ENCODE measurements at places on chromosomes 2 and 18. TPM values are rescaled to one million over a fixed set of nuclear protein-coding genes. Genes with fewer than 3 reads are reported as not detected.
A peak's percentile ranks its signal among the peaks of the same experiment; 100 is the strongest.

GRCh38 chr2:171459498-171459897, 25.5 kb downstream of the DCAF17 start:
- ATAC-seq, result no peak

- ATAC-seq, result no peak
Measured at GRCh38 chr2:120687210-120687609, 48.5 kb upstream of the GLI2 start.

DNA sequence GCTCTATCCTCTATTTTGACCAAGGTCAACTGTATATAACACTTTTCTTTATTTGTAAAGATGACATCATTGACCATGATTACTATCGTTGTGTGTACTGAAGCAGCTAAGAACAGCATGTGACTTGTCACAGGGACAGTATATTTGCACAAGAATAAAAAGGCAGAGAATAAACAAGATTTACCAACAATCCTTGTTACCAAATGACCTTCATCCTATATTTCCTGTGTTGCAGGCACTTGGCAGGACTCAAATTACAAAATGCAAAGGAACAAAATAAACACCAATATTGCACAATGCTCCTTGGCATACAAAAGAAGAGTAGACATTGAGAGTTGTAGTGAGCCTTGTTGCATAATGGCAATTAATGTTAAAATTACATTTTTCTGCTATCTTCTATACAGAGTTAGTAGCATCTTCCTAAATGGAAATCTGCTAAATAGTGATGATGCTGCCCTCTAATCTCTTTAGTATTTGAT, 61.8 kb downstream of the RFTN2 start:
- ATAC-seq, result peak; percentile 66

DNA sequence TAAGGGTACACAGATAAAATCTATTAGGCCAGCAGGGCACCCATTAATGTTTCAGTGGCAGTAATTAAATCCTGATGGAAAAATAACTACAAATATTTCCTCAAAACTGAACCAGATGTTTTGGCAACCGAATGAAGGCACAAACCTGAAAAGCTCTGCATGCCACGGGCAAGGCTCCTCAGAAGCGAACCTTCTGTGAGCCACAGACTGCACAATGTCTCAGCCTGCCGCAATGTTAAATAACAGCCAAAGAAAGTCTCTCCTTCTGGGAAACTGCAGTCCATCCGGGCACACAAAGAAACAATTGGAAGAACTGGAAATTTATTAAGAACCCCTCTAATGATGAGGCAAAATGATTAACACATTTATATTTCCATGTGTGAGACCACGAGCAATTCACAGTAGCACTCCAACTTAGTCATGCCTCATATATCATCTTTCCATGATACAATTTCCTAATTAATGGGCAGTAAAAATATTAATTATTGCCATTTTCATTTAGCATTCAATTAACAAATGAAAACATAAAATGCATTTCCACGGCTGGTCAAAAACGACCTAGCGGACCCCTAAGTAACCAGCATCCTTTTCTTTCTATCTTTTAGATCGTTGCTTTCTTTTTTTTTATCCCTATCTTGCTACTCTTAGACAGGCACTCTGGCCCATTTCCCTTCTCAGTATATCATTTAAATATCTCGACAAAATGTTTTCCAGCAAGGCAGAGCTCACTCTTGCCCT, 237.5 kb downstream of the EPHA4 start:
- no peak for ATAC-seq

DNA sequence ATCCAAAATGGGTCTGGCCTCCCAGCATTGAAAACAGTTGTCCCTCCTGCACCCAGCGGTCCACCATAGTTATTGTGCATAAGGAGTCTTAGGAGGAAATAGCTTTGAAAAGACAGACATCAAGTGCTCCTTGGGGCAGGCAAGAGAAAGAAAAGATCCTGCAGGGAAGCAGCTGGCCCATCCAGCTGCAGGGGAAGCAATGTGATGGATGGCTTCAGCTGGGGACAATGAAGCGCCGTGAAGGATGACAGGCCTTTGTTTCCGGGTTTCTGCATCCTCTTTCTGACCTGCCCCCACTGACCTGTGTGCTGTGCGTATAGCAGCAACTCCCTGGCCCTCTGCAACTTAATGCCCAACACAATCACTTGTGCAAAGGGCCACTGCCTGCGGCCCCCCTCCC, 142.9 kb upstream of the NCKAP5 start:
- peak; percentile 76 for ATAC-seq

DNA sequence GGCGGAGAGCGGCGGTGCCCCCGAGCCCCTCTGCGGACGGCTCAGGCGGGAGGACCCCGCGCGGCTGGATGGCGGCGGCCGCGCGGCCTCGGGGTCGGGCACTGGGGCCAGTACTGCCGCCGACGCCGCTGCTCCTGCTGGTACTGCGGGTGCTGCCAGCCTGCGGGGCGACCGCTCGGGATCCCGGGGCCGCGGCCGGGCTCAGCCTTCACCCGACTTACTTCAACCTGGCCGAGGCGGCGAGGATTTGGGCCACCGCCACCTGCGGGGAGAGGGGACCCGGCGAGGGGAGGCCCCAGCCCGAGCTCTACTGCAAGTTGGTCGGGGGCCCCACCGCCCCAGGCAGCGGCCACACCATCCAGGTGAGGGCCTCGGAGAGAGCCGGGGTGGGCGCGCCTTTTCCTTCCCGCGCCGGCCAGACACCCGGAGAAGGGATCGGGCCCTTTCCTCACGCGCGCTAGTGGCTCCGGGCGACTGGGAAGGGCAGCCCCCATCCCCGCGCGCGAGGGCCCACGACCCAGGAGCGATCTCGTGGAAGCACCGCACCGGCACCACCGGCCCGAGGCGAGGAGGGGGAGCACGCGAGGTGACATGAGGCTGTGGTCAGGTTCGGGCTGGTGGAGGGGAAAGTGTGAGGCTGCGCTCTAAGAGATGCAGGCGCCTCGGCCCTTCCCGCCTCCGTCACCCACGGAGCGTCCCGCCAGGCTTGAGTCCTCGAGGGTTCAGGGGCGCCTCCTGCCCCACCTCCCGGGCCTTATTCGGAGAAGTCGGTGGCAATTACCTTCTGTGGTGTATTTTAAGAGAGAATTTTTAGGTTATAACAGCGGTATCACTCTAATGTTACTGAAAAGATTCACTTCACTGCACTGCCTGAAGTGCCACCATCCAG, 607 bp downstream of the LAMA3 start:
- no peak for ATAC-seq

DNA sequence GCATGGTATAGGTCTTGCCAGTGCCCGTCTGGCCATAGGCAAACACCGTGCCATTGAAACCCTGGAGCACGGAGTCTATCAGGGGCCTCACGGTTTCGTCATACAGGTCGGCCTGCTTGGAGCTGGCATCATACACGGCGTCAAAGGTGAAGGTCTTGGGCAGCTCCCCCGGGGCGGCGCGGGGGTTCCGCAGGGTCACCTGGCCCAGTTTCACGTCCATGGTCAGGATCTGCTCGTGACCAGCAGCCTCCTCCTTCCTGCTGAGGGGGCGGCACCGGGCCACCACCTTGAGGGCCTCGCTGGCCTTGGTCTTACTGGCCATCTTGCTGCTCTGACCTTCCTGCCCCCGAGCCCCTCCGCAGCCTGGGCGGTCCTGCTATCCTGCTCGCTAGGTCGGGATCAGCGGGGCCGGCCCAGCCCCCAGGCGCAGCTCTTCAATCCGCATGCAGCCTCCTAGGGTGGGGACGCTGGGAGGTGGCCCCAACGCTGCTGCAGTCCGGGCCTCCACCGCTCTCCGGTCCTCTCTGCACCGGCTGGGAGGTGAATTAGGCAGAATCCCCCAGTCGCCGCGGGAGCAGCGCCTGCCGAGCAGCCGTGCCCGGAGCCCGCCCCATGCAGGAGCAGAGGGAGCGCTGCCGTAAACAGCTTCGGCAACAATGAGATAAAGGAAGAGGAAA, 563 bp downstream of the KIF3C start:
- peak; percentile 67 for ATAC-seq

DNA sequence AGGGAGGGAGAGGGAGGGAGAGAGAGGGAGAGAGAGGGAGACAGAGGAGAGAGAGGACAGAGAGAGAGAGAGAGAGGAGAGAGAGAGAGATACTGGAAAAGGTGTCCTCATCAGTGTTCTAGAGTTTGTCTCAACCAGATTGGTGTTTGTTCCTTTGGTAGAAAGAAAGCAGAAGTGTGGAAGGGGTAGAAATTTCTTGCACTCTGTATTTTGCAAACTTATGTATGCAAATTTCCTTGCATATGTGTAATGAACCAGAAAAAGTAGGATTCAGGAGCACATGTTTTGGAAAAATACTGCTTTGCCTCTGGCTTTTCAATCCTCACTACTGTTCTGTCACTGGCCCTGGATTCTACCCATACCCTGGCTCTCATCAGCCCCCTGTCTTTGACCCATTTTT, 1.1 kb upstream of the SP140 start:
- ATAC-seq, result no peak

DNA sequence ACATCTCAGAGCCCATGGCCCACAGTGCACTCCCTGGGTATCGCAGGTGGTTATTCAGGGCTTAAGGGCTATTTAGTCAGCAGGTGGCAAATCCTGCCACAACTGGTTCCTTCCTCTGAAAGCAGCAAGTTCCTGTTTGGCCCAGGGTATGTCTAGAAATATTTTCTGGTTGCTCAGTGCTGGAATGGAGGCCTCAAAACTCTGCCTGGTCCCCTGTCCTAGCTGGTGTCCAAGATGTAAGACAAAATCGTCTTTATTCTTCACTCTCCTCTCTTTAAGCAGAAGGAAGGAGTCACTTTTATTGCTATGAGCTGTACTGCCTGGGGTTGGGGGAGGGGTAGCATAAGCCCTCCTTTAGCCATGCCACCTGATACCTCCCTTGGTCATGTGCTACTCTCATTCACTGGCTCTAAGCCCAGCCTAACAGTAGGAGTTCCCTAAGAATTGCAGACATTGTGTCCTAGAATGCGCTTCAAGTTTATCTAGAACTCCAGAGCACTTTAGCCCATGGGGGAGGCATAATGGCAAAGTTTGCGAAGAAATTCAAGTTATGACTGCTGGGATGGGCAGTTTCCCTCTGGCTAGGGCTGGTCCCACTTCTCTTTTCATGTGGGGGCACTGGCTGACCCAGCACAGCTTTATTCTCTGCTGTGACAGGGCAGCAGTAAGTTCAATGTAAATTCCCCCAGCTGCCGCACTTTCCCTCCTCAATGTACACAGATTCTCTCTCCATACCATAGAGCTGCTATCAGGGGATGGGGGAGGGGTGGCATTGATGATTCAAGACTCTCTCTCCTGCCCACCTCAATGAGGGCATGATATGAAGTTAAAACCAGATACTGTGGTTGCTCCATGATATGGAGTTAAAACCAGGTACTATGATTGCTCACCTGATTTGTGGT, 27.1 kb upstream of the CWC22 start:
- peak; percentile 98 for ATAC-seq

- ATAC-seq, result no peak
Measured at GRCh38 chr2:27742571-27742970, 28.9 kb upstream of the MRPL33 start.

DNA sequence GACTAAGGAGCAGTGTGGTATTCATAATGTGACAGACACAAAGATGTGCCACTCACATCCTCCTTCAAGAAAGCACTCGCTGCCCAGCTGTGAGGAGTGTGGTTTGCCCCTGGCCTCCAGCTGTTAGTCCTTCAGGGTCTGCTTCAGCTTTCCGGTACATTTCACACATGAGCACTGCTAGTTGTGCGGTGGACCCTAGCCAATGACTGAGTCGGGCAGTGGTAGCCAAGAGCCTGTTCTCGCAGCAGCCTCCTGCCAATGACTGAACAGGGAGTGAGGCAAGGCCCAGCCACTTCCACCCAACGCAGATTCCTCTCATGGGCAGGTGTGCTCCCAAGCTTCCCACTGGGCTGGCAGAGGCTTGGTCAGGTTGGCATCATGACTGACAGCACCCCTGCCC, 254.3 kb downstream of the RBM43 start:
- no peak for ATAC-seq

DNA sequence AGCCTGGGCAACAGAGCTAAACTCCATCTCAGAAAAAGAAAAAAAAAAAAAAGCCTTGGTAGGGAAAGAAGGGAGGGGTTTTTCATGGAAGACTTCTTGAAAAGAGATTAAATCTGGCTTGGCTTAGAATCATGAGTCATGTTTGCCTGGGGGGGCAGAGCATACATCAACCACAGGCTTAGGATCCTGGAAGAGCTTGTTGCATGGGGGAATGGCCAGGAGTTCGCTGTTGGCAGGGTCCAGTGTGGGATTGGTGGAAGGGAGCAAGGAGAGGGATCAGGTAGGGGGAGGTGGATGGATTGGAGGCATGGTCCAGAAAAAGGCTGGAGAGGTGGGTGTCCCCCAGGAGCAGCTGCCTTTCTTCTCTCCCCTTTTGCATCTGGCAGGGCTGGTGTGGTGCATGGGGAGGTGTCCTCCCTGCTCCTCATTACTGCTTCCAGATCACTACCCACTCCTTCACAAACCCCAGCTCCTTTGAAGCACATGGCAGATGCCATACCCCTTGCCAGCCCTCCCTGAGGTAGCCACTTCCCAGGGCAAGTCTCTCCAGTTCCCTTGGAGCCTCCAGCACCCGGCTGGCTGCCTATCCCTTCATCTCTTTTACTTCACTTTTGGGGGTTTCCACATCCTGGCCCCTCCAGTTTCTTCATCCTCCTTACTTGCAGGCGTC, 2.5 kb downstream of the ARMC9 start:
- ATAC-seq, result no peak

- no peak for ATAC-seq
Measured at GRCh38 chr2:136242100-136242499, 124.2 kb upstream of the CXCR4 start.

DNA sequence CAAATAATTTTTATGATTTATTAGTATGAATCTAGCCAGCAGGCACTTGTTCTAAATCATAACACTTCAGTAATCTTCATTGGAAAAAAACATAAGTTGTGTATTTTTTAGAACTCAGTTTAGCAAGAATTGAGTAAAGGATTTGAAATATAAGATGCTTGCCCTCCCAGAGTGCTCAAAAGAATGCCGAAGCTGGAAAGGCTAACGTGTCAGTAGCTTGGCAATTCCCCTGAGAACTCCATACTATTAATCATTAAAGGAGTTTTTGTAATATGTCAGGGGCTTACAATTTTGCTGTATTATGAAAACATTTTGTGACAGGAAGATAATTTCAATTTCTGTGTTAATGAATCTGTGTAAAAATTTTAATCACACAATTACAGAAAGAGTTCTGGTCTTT, 122.7 kb downstream of the GULP1 start:
- ATAC-seq, result peak; percentile 50

- ATAC-seq, result no peak
Measured at GRCh38 chr2:239245872-239246721, 154.7 kb downstream of the HDAC4 start.

DNA sequence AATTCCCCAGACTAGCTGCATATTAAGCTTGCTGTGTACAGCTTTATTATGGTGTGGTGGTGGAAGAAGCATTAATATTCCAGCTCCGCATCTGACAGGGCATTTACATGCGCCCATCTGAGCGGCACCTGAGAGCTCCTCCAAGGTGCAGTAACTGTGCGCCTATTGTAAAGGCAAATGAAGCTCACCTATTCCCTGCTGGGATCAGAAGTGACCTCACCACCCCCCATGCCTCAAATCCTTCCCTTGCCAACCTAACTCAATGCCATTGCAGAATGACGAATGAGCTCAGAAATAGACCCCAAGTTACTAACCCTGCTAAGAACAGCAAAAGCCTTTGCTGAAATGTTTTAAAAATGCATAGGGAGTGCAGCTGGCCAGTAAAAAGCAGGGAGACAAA, 14.3 kb downstream of the BCL11A start:
- ATAC-seq, result no peak

The RTP5 gene
- 0.32 TPM for total RNA-seq

The C2orf78 gene
- 0.49 TPM for total RNA-seq
